ENCODE measurements at places on chromosomes 1 and 21.

- DNase-seq: no peak
These were observed 34.1 kb upstream of the DIP2A start for GRCh38 chr21:46424621-46425020.

GRCh38 chr1:213821175-213821942 is 166.4 kb upstream of the PROX1 start:
- no peak for DNase-seq

DNA sequence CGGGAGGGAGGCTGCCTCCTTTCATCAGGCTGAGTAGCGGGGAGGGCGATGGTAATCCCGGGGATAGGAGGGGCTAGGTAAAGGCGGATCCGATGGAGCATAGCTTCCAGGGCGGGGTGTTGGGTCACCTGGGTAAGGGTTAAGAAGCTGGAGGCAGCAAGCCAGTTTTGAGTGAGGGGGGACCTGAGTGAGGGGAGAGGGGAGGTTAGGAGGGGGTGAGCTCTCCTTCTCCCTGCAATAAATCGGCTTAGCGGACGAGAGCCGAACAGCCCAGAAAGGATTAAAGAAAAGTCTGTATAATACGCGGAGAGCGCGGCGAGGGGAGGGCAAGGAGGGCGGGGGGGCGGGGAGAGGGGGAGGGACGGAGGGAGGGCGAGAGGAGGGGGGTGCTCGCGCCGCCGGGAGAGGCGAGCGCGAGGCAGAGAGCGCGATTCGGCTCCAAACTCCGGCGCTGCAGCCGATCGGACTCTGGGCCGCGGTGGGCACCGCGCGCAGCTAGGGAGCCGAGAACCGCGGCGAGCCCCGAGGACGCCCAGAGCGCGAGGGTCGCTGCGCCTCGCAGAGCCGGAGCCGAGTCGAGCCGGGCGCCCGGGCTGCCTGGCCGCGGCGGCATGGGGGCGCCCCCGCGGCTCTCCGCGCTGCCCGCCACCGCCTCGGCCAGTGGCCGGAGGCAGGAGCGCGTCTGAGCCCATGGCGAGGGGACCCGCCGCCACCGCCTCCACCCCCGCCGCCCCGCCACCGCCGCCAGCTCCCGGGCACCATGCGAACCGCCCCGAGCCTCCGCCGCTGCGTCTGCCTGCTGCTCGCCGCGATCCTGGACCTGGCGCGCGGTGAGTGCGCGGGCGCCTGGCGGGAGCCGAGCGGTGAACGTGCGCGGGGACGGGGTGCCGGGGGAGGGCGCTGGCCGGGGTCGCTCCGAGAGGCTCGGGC is at the start of gene IGSF21:
Gene IGSF21, plus strand, starts transcription at position 430 of the 930 bp plus-strand sequence. Its CDS starts 331 bp downstream, at position 761.
- DNase-seq: no peak

GRCh38 chr1:68278221-68278620 is 45.9 kb upstream of the WLS start:
- no peak for DNase-seq

DNA sequence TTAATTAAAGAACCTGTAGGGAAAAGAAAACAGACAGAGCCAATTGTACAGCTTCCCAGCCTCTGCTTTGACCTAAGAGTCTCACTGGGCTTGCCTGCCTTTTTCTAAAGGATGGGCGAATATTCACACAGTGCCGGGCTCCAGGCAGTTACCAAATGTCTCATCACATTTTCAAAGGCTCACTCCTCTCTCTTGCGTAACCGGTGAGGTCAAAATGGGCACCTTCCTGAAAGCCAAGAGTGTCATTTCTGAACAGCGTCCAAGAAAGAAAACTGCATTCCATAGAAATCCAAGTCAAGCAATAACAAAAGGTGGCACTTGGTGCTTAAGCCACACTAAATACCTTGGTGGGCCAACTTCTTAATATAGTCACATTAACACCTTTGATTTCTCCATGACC is 710 bp upstream of the PALMD start:
- no peak for DNase-seq

Measured in stimulated activated CD8-positive, alpha-beta memory T cell treated with anti-CD3 and anti-CD28 coated beads, Interleukin-2, amount 100 ng/mL, for 1 hour (primary cell).